Activated naive CD4-positive, alpha-beta T cell (primary cell): ENCODE measurements at places on chromosomes 13 and 19.

DNA sequence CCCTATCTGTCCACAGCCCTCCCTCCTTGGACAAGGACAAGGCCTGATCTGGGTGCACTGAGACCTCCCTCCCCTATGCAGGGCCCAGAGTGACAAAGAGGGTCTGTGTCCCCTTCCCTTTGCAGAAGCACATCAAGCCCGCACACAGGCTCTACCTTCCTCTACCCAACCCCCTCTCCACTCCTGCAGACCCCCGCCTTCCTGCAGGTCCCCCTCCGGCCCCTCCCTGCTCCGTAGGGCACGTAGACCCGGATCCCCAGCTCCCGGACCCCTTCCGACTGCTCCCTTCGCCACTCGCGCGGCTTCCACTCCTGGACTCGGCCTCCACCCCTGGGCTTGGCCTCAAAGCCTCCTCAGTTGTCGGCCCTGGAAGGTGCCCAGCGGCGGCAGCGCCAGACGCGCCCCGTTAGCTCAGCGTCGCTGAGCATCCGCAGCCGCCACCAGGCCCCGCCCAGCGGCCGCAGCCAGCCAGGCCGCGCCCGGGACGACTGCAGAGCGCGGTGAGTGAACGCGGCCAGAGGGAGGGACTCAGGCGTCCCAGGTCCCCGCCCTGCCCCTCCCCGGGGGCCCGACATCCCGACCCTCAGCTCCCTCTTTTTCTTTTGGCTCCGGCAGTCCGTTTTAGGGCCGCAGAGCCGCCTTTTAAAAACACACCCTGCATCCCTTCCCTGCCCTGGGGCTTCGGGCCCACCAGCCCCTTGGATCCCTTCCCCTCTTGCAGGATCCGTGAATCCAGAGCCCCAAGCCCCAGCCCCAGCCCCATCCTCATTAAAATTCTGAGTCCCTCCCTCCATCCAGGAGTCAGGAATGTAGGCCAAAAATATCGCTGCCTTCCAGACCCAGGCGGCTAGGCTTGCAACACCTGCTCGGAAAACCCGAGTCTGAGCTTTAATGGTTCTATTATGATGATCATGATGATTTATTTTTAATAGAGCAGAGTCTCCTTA is 1.5 kb upstream of the MYADM start:
- DNase-seq = peak; percentile 19

DNA sequence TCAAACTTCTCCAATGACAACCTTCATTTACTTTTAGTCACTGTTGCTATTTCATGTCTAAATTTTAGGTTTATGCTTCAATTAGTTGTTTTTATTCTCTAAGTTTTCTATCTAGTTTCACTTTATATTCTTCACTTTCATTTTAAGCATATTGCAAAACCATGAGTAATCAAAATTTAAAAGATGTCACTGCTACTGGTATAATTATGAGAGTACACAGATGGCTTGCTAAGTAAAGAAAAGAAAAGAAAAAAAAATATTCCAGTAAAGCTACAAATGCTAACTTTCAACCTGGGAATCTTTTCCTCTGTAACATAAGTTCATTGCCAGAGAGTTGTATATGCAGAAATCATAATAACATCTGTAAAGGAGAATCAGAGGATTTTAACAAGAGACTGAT is 1624.7 kb downstream of the PCDH9 start:
- DNase-seq = no peak

DNA sequence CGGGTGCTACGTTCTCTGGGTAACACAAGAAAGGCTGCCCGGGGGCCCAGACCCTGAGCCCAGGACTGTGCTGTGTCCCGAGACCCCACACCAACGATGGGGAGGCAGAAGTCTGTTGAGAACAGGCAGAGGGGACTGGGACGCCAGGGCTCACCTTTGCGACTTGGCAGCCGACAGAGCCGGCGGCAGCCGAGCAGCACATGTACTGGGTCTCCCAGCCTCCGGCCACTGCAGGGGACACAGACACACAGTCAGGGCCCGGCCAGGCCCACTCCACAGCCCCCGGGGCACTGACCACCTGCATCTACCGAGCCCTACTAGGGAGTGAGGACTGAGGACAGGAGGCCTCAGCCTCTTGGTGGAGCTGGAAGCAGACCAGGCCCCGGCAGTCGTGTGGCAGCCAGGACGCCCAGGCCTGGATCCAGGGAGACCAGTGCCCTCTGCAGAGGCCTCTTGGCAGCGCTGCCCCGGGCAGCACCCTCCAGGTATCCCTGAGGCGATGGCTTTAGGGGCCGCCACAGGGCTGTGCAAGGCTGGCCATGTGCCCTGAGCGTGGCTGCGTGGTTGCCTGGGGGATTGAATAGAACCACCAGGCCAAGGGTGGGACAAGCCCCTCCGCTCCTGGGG is 5.6 kb upstream of the ATP8B3 start:
- DNase-seq = no peak

- no peak for DNase-seq
Observed at GRCh38 chr13:19596086-19596485, 34.8 kb upstream of the TPTE2 start.

DNA sequence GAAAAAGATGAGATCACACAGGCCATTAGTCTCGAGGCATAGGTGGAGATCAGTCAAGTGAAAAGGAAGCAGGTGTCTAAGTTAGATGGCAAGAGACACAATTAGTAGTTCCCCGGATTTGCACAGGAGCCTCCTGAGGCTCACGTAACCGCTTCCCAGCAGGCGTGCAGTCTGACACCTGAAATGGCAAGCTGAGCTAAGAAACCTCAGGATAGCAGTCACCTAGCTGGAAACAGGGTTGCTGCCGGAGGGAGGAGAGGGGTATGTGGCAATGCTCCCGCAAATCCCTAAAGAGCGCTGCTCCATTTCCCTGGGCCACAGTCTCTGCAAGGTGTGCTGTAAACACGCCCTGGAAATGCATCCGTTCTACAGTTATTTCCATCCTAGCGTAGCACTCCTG is 1151.0 kb downstream of the DIAPH3 start:
- DNase-seq = no peak
